ENCODE measurements at places on chromosomes 2 and 18.
A peak's percentile ranks its signal among the peaks of the same experiment; 100 is the strongest.

- no peak for DNase-seq
These were observed 309.5 kb downstream of the PIK3C3 start for GRCh38 chr18:42264497-42264896.

GRCh38 chr2:105454801-105455485, 56.1 kb upstream of the FHL2 start:
- DNase-seq = no peak

- DNase-seq = no peak
These were observed 270.1 kb downstream of the RDH14 start for GRCh38 chr2:18290386-18290785.

GRCh38 chr2:237471438-237472186, 15.4 kb upstream of the MLPH start:
- DNase-seq = no peak

GRCh38 chr2:157540102-157540501, 88.6 kb downstream of the ACVR1C start:
- DNase-seq = no peak

DNA sequence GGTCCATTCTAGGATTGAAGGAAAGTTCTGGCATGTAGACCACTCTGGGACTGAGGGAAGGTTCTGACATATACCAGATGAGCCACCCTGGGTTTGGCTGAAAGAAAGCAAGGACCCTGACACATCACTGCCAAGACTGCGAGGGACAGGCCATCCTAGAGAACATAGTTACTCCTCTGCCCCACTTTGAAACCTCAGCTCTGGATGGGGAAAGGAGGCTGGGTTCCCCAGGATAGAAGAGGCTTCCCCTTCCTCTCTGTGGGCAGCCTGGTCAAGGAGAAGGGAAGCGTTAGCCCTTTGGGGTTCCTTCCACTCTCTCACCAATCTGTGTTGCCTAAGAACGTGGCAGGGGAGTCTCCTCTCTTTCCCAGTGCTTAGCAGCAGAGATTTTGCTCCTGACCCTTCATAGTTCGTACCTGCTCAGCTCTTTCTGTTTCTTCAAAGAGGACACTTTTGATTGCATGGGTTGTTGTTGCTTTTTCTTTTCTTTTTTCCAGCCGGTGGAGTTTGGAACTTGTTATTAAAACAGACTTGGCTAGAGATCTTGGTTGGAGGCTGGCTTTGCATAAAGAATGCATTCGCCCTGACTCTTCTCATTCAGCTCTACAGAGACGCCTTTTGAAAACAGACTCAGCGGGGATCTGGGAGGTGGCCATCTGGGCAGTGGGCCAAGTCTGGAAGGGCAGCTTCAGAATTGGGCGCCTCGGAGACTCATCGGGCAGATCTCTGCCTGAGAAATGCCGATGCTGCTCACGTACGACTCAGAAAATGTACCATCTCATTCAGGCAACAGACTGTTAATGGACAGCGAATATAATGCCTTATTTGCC, 166.1 kb downstream of the CLIP4 start:
- DNase-seq = no peak

- DNase-seq = peak; percentile 46
These were observed 15.9 kb upstream of the TMEM214 start for GRCh38 chr2:27016801-27017325.

DNA sequence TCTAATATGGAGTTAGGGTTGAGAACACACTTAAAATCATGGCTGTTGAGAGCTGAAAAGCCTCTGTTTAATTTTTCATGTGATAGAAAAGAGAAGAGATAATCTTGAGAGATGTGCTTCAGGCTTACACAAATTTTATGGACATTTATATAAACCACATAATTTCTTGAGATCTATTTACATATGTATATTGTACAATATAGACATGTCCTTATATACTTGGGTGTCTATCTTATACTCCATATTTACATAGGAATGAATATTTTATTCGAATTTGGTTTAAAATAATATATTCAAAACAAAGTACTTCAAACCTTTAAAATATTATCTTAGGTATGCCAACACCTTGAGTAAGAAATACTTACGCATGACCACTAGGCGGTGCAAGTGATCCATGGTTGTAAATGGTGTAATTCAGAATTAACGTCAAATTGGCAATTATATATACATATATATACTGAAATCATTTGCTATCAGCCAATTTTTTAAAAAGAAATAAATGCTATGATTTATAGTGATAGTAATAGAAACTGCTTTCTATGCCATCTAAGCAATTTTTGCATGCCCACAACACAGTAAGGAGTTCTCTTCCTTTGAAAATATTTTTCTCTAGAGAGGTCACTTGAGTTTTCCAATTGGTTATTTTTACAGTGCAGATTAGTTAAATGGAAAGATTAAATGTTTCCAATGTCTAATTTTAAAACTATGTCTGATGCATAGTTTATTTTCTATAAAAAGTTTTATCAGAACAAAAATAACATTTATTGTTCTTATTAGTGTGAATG, 37.6 kb upstream of the SPAG16 start:
- DNase-seq = peak; percentile 47

GRCh38 chr2:239303711-239304532, 96.9 kb downstream of the HDAC4 start:
- DNase-seq = no peak

GRCh38 chr2:8380026-8380425, 301.8 kb upstream of the ID2 start:
- no peak for DNase-seq

DNA sequence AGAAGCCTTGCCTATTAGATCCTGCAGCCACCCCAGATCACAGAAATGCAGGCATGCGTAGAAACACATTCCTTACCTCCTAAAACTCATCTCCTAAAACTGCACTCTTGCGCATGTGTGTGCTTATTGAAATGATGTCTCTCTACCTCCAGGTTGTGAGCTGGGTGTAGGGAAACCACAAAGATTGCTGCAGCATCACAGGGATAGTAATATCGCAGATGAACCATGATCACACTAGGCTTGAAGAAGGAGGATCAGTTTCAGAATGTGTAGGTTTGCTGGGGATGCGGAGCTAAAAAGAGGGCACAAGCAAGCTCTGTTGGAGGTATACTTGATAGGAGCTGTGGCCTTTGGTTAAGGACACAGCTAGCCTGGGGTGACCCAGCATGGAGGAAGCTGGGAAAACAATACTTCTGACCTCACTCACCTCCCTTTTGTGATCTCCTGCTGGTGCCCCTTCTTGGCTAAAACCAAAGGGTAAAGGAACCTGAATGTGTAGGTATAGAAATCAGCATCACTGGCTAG, 118.8 kb downstream of the SETBP1 start:
- no peak for DNase-seq

- no peak for DNase-seq
These were observed 348.3 kb upstream of the DSEL start for GRCh38 chr18:67864677-67865340.

DNA sequence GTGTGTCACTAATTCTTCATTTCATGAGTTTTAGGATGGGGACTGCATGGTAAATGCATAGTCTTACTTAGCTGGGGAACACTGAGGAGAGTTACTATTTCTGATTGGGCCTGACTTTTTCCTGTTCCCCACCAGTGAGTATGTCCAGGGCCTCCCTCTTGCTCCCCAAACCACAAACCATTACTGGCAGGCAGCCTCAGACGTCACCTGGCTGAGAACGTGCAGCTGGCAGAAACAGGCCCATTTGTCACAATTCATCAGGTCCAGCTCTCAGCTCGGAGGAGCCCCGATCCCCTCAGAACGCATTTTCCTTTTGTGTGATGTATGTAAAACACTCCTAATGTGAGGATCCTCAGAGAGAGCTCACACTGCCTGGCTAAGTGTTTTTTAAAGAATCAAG, 71.7 kb upstream of the SIX3 start:
- DNase-seq = no peak

- no peak for DNase-seq
These were observed 413.1 kb upstream of the PKDCC start for GRCh38 chr2:41634686-41635085.

DNA sequence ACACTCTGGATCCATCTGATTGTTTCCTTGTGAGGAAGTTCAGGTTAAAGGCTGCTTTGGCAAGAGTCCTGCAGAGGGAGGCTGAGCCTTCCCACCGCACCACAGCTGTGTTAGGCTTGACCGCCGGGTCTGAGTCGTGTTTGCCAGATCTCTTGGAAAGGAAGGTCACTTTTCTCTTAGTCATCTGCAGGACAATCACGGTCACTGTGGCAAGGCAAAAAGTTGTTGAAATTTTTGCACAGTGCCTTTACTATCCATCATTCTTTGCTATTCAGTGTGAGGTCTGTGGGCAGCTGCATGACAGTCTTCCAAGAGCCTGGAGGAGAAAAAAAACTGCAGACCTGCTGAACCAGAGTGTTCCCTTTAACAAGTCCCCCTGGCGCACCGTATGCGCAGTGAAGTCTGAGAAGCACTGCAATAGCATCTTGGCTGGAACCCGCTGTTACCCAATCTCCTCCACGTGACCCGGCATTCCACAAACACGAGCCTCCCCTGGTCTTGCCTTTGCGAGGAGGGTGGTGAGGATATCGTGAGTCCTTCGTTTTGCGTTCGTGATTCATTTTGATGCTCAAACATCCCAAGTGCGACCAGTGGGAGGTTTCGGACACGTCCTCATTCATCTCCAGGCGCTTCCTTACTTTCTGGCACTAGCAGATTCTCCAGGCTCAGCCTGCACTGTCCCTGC, 23.0 kb downstream of the BIN1 start:
- DNase-seq = no peak

DNA sequence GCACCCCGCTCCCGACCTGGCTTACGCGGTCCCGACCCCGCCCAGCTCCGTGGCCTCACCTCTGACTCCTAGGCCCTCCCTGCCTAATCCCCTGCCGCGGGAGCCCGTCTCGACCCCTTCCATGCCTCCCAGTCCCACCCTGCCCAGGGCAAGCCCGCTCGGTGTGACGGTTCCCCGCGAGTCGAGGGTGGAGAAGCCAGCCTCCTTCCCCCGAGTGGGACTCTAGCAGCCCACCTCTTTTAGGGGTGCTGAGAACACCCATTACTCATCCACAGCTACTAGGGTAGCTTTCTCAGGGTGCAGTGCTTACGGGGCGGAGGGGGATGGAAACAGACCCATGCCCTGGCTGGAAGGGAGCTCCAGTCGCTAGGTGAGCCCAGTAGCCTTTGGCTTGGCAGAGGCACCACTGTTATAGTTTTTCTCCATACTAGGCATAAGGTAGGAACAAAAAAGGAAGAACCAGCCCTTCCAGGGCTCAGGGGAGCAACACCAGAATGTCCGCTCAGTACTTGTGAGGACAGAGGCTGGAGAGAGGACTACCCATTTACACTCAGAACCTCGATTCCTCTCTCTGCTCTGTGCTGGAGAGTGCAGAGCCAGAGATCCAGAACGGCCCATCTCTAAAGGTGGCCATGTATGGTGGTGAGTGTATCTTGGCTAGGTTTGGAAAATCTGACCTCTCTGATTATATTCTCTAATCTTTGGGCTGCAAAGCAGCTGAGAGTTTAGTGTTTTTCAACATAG, 606 bp downstream of the AGBL5 start:
- no peak for DNase-seq

DNA sequence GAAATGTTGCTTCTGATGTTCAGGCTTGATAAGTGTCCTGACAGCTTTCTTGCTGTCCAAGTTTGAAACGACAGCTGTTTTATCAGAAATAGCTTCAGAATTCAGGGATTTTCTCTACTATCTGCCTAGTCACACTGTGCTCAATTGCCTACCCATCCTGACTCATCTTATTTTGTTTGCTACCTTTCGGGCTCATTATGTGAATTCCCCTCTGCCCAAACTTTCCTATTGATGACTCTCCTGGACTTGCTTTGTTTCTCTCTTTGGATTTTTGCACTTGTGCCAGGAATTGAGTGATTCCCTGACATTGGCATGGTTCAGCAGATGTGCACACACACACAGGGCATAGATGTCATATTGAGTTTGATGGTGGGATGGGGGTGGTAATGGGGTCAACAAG, 1052.6 kb upstream of the PIK3C3 start:
- no peak for DNase-seq

DNA sequence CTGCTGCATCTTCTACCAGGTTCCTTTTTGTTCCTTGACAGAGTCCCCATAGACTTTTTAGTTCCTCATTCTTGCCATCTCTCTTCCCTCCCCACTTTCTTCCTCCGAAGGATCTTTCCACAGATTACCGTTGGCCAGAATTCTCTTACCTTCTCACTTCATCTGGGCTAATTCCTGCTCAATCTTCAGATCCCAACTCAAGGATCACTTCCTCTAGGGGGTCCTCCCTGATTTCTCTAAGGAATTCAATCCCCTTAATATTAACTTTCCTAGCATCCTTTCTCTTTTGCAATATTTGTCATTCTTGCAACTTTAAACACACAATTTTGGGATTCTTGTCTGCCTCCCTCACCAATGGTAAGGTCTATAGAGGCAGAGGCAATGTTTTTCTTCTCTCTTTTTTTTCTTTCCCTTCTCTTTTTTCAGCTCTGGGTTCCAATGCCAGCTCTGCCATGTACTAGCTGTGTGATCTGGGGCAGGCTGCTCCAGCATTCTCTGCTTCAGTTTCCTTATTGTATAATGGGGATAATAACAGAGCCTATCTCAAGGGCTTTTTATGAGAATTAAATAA, 5.4 kb upstream of the KCNE4 start:
- DNase-seq = no peak

- no peak for DNase-seq
These were observed 340.1 kb downstream of the ARHGAP15 start for GRCh38 chr2:143469323-143469722.

DNA sequence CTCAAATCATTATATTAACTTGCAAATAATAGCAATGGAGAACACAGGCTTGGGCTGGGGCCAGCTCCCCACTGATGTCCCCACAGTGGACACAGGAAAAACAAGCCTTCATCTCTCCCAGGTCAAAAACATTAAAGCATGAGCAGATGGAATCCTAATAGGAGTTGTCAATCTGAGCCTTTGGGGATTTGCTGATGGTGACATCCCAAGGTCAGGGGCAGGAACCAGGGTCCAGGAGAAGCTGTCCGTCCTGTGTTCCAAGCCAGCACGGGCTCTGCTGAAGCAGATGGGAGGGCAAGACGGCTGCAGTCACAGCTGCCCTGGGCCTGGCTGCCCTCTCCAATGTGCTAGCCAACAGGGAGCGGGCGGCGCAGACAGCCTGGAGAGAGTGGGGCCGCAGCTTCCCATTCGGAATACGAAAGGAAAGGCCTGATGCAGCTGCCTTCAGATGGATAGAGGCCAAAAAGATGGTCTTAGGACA, 135.5 kb downstream of the NDUFA10 start:
- DNase-seq = no peak

GRCh38 chr2:212392043-212392442, 146.6 kb downstream of the ERBB4 start:
- DNase-seq = no peak

DNA sequence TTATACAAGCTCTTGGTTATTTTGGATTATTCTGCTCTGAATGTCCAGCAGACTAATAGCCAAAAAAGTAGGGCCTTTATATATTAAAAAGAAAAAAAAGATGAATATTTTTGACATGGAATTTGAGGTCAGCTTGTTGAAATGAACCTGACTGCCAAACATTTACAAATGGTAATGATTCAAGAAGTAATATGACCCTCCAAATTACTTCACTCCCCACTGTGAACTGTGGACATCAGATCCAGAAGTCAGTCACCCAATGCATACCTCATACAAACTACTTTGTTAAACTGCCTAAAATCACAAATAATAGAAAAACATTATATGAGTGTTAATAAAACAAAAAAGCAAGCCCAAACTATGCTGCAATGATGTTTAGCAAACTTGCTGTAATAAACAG, 10.0 kb downstream of the EPG5 start:
- DNase-seq = no peak
